ENCODE measurements at places on chromosomes 2 and 18. TPM values are rescaled to one million over a fixed set of nuclear protein-coding genes. Genes with fewer than 3 reads are reported as not detected.

Gene CHPF
- 8.1 TPM for total RNA-seq

Gene IGFBP2
- total RNA-seq, result 97.3 TPM

Gene ASB18
- not detected for total RNA-seq

Gene IL36A
- not detected for total RNA-seq

Gene SLC38A11
- not detected for total RNA-seq

Gene SERPINB12
- total RNA-seq, result not detected

Gene LBX2
- total RNA-seq, result 1.3 TPM

Gene NAB1
- total RNA-seq, result 33.0 TPM

Gene CRYGD
- not detected for total RNA-seq

Gene FEV
- total RNA-seq, result not detected

Gene FSHR
- not detected for total RNA-seq

Gene ERFE
- not detected for total RNA-seq

Gene BMPR2
- 12.8 TPM for total RNA-seq

Gene PDE11A
- not detected for total RNA-seq

Gene POTEJ
- total RNA-seq, result not detected

Gene CHRNA1
- total RNA-seq, result not detected

Gene ANKRD62
- total RNA-seq, result not detected

Gene LIMS4
- total RNA-seq, result 1.1 TPM

Gene REG1B
- total RNA-seq, result not detected

Gene CYS1
- total RNA-seq, result 0.11 TPM

Gene SRD5A2
- not detected for total RNA-seq

Gene PARD6G
- total RNA-seq, result 0.47 TPM

Gene FOXD4L1
- total RNA-seq, result 0.47 TPM

Measured in activated naive CD8-positive, alpha-beta T cell treated with anti-CD3 and anti-CD28 coated beads, Interleukin-2, amount 10 ng/mL, durations not matched to agents 7 days and 5 days (primary cell).